KBM-7 (cell line): ENCODE measurements at places on chromosomes 11 and 22.

DNA sequence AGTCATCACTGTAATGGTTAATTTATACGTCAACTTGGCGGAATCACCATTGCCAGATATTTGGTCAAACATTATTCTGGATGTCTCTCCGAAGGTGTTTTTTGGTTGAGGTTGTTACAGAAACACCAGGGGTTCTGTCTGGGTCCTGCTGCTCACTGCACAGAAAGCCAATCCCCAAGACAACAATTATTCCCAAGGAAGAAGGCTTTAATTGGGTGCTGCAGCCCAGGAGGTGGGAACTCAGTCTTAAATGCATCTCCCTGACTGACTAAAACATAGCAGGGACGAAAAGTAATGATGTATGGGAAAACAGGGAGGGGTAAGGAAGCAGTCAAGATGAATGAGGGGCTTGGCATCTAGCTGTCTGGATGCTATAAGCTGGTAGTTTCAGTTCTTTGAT, 331.3 kb downstream of the TBC1D22A start:
- no peak for DNase-seq

- DNase-seq: no peak
Measured at GRCh38 chr22:32058656-32059260, 15.7 kb downstream of the SLC5A1 start.

GRCh38 chr22:17958166-17958565, 66.2 kb downstream of the MICAL3 start:
- DNase-seq: no peak

DNA sequence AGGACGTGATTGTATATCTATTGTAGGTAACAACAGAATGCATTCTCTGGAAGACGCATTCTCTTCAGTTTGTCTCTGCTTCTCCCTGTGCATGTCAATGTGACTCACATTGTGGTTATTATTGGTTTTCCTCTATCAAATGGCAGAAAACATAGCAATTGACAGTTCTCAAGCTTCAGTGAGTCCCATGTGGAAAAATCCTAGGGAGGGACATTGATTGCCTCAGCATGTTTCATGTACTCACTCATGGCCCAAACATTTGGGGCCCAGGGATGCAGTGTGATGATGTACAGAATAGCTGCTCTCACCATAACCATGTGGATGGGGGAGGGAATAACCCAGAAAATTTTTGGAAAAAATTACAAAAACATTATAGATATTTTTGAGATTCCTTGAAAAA, 9.3 kb upstream of the ARL14EP start:
- no peak for DNase-seq

DNA sequence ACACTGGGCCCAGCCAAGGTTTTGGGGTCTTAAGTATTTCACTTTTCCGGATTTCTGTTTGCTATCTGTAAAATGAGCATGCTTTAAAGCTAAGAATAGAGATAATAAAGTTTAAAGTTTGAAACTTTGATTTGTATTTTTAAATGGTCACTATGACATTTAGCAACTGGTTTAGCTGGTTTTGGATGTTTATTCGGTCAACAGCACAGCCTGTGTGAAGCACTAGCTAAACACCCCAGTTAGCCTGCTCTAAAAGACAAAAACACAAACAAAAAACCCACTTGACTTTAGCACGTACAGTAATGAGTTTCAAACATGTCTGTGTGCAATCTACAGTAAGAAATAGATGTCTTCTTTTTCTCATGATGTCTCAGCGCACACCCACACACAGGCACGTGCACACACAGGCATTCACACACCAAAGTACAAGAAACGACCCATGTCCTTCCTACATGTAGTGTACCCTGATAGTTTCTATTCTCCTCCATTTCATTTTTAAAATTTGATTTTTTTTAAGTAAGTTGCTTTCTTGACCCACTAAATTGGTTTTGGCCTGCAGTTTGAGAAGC, 29.4 kb downstream of the SLC1A2 start:
- DNase-seq: no peak

GRCh38 chr11:102473543-102473942, 21.0 kb upstream of the TMEM123 start:
- DNase-seq: no peak
